Fibroblast of skin of left quadriceps (primary cell): ENCODE measurements at places on chromosomes 3 and 15.

DNA sequence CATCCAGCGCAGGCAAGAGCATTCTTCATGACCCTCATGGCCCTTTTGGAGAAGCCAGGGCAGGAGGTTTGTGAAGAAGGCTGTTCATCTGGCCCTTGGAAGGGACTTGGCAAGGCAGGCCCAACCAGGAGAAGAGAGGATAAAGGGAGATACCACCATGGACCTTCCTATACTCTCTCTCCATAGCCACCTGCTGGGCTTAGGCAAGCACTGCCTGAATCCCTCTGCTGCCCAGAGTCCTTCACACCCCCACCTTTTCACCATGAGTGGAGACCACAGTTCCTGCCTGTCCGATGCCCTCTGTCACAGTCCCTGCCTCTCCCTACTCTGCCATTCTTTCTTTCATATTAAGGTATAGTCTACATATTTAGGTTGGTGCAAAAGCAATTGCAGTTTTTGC lies 10.6 kb upstream of the SFMBT1 start:
- DNase-seq = no peak

DNA sequence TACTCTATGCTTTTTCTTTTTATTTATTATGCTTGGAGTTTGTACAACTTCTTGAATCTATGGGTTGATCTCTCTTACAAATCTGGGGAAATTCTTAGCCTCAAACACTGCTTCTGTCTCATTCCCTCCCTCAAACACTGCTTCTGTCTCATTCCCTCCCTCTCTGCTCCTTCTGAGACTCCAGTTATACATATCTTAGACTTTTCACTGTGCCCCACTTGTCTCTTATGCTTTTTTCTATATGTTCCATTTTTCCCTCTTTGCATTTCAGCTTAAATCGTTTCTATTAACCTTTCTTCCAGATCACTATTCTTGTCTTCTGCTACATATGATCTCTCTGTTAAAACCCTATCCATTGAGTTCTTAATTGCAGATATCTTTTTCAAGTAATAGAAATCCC lies 50.4 kb downstream of the RFTN1 start:
- no peak for DNase-seq

- DNase-seq = no peak
These were observed 7.9 kb upstream of the PDE8A start for GRCh38 chr15:84973492-84974460.

DNA sequence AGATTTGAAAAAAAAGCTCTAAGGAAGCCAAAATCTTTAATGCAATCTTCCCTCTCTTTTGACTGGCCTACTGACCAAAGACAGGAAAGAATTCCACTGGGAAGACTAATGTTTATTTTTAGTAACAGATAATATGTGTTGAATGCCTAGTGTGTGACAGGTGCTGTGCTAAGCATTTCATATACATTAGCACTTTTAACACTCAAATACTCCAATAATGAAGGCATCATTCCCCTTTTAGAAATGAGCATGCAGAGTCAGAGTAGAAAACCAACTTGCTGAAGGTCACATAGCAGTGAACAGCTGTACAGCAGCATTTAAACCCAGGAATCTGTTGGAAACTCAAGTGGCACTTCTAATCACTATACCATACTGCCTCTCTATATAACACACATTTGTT lies 170.6 kb downstream of the MINAR1 start:
- DNase-seq = no peak

DNA sequence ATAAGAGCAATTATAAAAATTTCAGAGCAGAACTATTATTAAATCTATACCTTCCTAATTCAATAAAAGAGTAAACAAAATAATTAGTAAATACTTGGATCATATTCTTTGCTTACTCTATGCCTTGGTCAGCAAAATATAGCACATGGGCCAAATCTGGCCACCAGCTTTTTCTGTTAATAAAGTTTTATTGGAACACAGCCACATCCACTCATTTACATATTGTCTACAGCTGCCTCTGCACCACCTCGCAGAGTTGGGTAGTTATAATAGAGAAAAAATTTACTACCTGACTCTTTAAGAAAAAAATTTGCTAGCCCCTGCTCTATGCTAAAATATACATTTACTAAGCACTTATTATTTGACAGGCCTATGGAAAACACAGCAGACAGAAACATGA lies 32.2 kb upstream of the GANC start:
- DNase-seq = no peak

GRCh38 chr3:52696830-52697631 lies 8.6 kb downstream of the GLT8D1 start:
- no peak for DNase-seq

GRCh38 chr3:51340013-51340829 lies 44.9 kb upstream of the MANF start:
- DNase-seq = peak; percentile 87
